Iris pigment epithelial cell (primary cell): ENCODE measurements at places on chromosomes 12 and 14.
A peak's percentile ranks its signal among the peaks of the same experiment; 100 is the strongest.

GRCh38 chr14:58904776-58905175, 267.0 kb downstream of the DACT1 start:
- no peak for DNase-seq

DNA sequence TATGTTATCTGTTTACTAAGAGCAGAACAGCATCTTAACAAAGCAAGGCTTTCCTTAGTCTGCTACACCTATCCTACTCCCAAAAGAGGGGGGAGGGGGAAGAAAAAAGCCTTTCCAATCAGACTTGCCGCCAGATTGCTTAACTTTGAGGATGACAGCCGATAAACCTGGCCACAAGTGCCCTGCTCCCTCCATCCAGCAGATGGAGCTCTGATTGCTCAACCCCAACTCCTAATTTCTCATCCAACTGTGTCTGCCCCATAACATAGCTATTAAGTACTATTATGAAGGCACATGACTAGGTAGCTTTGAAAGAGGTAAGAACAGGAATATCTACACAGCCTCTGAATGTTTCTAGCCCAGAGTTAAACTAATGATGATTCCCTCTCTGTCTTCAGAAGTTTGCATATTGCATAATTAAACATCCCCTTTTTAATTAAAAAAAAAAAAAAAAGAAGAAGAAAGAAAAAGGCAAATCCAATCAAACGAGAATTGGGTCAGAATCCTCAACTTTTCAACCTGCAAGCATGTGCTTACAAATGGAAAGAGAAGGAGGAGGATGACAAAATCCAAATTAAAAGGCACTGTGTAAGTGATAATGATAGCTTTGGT, 247.4 kb downstream of the GALC start:
- DNase-seq = peak; percentile 34

GRCh38 chr12:70520847-70521246, 116.4 kb downstream of the PTPRB start:
- DNase-seq = no peak

DNA sequence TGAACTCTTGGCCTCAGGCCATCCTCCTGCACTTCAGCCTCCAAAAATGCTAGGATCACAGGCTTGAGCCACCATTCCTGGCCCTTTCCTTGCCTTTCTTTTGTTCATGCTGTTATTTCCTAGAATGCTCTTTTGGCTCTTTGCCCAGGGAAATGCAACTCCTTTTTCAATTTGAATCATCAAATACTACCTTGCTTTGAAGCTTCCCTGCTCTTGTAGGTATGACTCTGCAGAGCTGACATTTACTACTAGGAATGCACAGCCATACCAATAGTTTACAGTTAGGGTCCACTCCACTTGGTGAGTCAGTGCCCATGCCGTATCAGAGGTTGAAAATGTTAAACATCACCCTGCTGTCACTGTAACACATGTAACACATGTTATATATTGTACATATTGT, 107.0 kb upstream of the CRY1 start:
- peak; percentile 77 for DNase-seq

- no peak for DNase-seq
These were observed 151.1 kb downstream of the PPM1H start for GRCh38 chr12:62783881-62784280.

DNA sequence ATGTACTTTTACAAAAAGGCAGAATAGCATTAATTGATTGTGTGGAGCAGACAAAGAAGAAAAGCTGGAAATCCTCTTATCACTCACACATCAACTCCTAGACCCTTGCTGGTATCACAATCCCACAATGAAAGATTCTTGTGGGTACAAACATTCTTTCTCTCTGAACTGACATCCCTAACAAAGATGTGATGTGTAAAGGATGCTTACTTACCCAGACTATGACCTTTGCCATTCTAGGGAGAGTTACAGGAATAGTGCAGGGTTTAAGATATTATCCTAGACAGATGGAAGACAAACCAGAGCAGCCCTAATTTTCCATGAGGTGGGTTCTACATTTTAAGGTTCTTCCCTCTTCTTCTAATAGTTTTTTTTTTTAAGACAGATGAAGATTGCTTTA, 60.4 kb upstream of the SLC6A15 start:
- no peak for DNase-seq

- no peak for DNase-seq
These were observed 17.8 kb upstream of the MEG3 start for GRCh38 chr14:100807979-100808734.

- DNase-seq = peak; percentile 3
These were observed 1.2 kb downstream of the SLC2A13 start for GRCh38 chr12:40104461-40105264.
